ENCODE measurements at places on chromosomes 7 and 10.
A peak's percentile ranks its signal among the peaks of the same experiment; 100 is the strongest.

- DNase-seq: no peak
Observed at GRCh38 chr10:30832749-30833627, 198.7 kb downstream of the ZNF438 start.

DNA sequence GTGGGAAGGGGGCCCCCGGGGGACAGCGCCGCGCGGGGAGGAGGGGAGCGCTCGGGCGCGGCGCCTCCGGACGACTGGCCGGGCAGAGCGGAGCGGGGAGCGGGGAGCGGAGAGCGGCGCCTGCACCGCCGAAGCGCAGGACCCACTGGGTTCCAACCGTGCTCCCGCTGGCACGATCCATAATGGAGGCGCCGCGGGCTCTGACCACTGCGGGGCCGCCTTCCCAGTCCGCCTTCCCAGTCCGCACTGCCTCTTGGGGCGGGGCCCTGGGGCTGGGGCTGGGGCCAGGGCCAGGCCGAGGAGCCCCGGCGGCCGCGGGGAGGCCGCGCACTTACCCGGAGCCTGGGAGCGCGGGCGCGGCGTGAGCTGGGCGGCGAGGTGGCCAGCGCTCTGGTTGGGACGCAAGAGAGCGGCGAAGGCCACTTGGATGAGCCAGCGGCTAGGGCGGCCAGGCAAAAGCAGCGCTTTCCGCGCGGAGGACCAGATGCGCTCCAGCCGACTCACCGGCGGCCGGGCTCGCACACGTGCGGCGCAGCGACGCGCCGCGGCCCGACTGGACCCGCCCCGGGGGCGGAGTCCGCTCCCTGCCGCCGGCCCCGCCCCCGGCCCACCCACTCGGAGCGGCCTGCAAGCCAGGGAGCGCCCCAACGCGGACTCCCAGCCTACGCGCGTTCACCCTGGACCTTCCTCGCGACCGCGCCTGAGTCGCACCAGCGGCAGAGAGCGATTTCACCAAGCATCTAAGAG lies at the start of gene PUS7:
TSS of gene PUS7 (minus strand) at position 555 of the 747 bp plus-strand sequence. CDS start 13,759 bp downstream, outside the sequence.
- peak; percentile 78 for DNase-seq

DNA sequence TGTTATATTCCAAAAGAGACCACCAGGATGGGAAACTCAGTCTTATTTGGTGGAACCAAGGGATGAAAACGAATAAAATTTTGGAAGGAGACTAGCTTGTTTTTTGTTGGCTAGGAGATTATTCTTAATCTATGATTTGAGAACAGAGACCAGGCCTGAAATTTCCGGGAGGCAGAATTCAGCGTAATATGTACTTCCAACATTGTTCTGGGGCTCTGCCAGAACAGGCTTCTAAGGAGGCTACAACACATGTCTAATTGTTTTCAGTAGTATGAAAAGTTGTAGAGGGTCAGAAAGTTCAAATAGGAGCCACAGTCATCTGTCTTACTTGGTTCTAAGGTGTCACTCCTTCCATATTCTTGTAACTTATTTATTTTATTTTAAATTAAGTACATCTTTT lies 1.7 kb downstream of the DDX21 start:
- DNase-seq: no peak

DNA sequence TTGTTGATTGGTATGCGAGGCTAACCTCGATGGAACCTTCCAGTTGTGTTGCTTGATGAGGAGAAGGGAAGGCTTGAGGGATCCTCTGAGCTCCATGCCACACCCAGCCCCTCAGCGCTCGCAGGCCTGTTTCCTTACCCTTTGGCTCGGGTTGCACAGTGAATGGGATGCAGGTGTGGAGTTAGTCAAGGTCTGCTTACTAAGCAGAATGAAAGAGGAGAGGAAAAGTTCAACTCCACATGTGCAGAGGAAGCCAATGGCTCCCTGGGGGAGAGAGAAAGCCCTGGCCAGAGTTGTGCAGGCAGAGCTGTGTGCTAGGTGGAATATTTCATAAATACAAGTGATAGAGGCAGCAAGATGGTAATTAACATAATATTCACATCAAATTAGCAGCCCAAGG lies 85.5 kb downstream of the JCAD start:
- no peak for DNase-seq

GRCh38 chr10:89360157-89360556 lies 17.7 kb upstream of the IFIT1B start:
- DNase-seq: no peak

DNA sequence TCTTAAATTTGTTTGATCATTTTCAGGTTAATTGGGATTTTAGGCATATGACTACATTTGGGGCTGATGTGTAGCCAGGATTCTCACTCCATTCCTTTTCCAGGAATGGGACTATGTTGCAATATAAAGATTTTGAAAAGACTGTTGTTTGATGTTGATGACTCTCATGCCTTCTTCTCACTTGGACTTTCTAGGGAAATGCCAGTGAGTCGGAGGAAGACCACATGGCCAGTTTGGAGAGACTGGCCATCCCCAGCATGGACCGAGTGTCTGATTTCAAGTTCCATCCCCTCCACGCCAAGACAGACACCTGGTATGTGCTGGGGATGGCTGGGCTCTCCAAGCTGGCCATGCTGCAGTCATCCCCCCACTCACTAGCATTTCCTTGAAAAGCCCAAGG lies 5.5 kb downstream of the IGFBP3 start:
- DNase-seq: no peak

DNA sequence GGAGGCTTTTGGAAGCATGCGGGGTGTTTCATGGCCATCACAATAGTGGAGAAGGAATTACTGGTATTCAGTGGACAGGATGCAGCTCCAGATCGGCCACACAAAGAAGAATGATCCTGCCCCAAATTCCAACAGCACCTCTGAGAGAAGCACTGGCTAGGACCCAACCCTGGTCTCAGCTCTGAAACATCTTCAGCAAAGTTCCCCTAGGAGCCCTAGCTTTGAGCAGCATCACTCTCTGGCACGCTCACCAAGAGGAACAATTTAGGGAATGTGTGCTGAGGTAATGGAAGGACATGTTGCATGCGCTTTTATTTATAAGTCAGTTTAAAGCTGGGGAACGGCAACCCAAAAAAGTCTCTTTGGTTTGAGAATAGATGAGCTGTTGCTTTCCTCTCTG lies 5.5 kb upstream of the OPN1SW start:
- DNase-seq: peak; percentile 81

- DNase-seq: no peak
Observed at GRCh38 chr7:155316427-155317113, 18.9 kb downstream of the INSIG1 start.

GRCh38 chr10:124917428-124918190 lies 24.3 kb upstream of the ZRANB1 start:
- DNase-seq: no peak

DNA sequence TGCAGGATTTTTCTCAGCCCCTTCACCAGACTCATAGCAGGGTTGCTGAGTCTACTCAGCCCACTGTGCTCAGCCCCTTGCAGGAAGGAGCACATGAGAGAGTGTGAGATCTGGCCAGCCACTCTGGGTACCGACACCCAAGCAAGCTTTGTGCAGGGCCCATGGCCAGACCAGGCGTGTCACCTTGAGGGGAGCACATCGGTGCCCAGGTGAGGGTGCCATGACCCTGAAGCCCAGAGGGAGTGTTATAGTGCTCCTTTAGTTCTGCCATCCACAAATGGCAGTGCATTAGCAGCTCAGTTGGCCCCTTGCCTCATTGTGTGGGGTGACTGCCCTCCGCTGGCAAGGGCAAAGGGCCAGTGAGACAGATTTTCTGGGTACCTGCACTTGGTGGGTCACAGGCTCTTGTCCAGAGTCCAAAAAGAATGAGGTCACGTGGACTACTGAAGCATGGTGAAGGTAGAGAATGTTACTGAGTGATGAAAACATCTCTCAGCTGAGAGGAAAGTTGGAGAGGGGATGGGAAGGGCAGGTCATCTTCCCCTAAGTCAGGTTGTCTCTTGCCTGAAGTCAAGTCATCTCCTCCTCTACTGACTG lies 181.8 kb downstream of the MACC1 start:
- no peak for DNase-seq

DNA sequence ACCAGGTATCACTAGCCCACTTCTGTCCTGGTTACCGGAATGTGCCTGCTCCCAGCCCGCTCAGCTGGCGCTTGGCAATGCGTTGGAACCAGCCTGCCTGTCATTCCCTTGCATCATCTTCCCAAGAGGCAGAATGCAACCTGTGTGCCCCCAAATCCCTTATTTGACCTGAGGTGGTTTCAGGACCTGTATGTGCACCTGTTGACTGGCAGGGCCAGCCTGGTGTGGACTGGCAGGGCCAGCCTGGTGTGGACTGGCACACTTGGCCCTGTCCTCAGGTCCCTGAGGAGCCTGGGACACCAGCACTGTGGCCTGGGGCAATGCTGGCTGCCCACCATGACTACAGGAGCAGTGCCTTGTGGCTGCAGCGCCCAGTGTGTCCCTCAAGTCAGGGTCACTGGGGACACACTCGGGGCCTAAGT lies 38.2 kb downstream of the ZNF467 start:
- DNase-seq: no peak

DNA sequence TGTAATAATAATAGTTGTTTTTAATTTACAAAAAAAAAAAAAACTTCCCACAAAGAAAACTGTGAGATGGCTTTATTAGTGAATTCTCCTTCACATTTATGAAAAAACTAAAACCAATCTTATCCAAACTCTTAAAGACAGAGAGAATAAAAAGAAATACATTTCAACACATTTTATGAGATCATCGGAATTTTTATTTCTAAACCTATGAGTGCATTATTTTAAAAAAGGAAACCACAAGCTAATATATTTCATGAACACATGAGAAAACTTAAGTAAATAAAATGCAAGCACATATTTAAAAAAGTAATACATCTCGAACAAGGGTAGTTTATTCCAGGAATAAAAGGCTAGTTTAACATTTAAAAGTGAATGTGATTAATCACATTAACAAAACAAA lies 31.5 kb downstream of the C7orf25 start:
- DNase-seq: no peak

GRCh38 chr7:68969571-68969970 lies 628.7 kb upstream of the AUTS2 start:
- DNase-seq: no peak

GRCh38 chr7:157323401-157323800 lies 13.4 kb upstream of the DNAJB6 start:
- no peak for DNase-seq

DNA sequence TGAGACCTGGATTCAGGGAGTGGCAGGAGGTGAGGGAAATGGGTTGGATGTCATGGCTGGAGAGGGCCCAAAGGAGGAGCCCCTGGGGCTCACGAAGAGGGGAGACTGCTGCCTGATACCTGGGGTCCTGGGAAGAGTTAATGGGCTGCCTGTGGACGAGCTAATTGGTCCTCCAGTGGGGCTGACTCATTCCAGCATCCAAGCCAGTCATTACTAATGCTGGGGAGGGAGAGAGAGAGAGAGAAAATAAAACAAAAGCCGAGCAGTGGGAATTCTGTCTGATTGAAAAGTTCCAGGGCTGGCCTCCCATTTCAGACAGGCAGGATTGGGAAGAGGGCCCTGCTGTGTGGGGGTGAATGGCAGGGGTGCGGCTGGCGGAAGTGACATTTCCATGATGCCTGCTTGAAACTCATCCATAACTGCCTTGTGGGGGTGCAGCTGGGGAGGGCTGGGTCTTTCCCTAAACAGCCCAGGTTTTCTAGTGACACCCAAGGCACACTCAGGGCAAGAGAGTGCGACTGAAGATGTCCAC lies 297.8 kb downstream of the RPS24 start:
- DNase-seq: no peak

- DNase-seq: no peak
Observed at GRCh38 chr10:124032087-124032935, 61.1 kb downstream of the CHST15 start.

GRCh38 chr10:133277277-133277992 lies 767 bp upstream of the ADAM8 start:
- no peak for DNase-seq

- no peak for DNase-seq
Observed at GRCh38 chr7:100728196-100728595, 5.2 kb upstream of the ZAN start.
